ENCODE measurements at places on chromosomes 4 and X.

- no peak for DNase-seq
Observed at GRCh38 chrX:12080265-12080664, 58.0 kb upstream of the FRMPD4 start.

DNA sequence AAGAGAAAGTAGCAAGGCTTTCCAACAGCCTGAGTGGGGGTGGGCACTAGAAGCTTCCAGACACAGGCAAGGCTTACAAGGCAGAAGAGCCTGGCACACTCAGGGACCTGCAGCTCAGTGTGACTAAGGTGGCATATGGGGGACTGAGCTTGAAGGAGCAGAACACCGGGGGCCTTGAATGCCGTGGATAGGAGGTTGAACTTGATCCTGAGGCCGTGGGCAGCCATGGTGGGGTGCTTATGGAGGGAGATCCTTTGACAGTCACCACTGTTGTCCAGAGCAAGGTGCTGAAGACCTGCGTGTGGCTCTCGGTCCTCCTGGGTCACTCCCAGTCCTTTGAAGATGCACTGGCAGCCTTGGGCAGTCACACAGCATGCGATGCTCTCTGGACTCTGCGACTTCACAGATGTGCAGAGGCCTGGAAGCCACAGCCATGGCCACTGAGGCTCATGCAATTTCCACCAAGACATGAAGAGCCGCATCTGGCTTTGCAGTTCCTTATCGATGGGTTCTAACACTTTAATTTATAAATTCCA is 18.3 kb downstream of the C4orf50 start:
- no peak for DNase-seq

GRCh38 chrX:1330605-1331004 is 6.0 kb upstream of the IL3RA start:
- DNase-seq, result no peak

DNA sequence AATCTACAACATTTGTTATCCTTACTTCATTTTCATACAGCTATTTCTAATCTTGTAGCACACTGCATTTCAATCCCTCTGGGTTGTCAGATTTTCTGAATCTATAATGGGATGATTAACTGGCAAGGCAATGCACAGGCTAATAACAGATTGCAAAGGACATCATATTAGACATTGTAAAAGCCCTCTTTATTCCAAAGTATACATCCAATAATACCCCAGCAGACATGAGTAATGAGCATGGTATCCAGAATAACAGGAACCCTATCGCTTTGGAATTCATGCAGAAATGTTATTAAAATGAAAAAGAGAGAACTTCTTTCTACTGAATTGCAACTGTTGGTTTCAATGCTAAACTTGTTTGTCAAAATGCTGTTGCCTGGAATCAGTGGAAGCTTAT is 122.9 kb downstream of the C4orf33 start:
- no peak for DNase-seq

DNA sequence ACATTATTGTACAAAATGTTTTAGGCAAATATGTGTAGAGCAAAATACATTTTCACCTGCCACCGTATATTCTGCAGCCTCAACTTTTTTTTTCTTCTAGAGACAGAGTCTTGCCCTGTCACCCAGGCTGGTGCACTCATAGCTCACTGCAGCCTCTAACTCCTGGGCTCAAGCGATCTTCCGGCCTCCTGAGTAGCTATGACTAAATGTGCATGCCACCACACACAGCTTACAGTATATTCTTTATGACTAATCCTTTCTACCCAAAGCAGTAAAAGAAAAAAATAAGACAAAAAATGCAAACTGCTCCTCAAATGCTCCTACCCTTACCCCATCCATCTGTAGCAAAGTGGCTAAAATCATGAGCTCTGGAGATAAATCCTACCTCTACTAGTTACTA is 426.3 kb downstream of the KCNIP4 start:
- no peak for DNase-seq

DNA sequence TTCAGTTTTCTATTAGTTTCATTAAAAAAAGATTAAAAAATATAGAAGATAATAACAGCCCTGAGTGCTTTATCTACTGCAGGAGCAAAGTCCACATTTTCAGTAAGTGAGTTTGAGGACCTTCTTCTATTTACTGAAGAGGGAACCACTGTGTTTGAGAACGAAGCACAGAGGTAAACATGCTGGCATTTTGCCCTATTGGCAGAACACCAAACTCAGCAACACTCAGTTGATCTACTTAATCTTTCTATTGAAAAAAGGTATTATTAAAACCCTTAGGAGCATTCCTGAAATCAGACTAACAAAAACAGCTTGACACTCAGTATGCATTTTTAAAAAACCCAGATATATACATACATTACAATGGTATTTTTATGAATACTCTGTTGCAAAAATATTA is 1496.7 kb downstream of the TECRL start:
- no peak for DNase-seq
